ENCODE measurements at places on chromosomes 16 and 17.
A peak's percentile ranks its signal among the peaks of the same experiment; 100 is the strongest.

DNA sequence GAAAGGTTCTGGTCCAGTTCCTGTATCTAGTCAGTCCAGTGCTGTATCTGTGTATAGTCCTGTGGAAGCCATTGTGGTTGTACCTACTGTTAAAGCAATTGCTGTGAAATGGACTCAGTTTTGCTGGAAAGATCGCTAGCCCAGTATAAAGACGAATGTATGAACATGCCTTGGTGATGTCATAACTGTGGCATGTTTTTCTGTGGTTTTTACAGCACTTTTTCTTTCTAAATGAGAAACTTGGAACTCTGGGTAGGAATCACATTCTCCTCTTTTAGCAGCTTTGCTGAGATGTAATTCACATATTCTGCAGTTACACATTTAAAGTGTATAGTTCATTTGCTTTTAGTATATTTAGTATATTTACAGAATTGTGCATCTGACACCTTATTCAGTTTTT lies 58.1 kb downstream of the MAP2K4 start:
- DNase-seq = peak; percentile 50

DNA sequence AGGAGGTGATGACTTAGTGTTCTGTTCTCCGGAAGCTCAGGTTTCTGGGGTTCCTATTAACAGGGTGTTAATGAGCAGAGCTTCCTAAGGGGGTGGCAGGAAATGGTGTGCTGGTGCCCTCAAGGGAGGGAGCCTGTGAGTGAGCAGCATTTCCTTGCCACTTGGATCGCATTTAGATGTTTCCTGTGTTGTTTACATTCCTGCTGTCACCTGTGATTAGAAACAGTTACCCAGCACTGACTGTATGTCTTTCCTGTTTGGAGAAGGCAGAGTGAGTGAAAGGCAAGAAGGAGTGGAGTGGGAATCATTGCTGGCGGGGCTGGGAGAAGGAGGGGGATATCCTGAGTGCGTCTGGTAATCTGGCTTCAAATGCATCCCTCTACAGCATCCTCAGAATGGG lies 214.6 kb downstream of the CCDC182 start:
- no peak for DNase-seq

DNA sequence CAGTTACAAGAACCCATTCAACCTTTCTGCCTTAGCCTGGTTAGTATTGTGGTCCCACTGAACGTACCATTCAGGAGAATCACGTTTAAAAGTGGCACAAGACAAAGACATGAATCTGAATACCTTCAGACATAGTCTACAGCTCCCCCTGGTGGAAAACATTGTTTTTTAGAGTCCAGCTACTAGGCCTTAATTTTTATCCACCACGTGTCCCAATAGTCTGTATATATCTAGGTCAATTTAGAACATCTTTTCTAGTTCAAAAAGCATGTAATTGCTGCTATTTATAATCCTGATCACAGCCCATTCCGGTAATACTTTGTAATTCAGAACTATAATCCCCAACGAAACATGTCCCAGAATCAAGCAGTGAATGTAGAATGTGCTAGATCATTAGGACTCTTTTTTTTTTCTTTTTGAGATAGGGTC lies 13.7 kb upstream of the GUCY2D start:
- peak; percentile 68 for DNase-seq

GRCh38 chr16:31271621-31272190 lies 11.9 kb downstream of the ITGAM start:
- DNase-seq = no peak

DNA sequence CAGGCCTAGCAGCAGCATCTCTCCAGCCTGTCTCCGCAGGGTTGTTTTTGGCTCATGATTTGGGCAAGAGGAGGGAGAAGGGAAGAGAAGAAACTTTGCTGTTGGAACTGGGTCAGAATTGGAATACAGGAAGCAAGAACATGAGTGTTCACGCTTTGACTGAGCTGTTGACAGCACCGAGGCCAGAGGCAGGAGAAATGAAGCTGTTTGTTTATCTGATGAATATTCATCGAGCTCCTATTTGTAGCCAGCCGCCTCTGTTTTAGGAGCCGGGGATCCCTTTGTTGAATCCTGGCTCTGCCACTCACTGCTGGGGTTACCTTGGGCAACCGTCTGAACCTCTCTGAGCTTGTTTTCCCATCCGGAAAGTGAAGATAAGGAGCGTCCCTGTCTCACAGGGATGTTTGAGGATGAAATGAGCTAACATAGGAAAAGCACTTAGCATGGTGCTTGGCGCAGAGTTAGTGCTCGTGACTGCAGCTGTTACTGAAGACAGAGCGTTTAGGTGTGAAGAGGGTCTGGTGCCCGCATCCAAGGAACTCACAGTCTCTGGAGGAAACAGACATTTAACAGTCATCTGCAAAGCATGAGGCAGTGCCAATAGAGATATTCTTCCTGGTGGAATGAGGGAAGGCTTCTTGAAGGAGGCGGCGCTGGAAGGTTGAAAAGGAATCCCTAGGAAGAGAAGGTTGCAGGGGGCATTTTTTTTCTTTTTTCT lies 29.2 kb downstream of the RAP1GAP2 start:
- no peak for DNase-seq

GRCh38 chr16:50088302-50088701 lies 22.5 kb downstream of the HEATR3 start:
- no peak for DNase-seq

DNA sequence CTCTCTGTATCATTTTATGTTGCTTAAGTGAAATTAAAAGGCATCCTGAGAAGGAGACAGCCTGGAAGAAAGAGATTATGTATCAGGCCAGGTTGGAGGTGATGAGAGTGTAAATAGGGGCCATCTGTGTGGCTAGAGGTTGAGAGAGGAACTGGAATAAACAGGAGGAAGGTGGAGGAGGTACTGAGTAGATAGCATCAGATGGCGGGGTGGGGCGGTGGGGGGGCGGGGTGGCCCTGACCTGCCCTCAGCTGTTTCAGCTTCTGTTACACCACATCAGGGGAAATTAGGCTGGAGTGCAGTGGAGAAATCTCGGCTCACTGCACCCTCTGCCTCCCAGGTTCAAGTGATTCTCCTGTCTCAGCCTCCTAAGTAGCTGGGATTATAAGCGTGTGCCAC lies 6.9 kb upstream of the KCNG4 start:
- DNase-seq = no peak

GRCh38 chr17:46949291-46950174 lies 26.6 kb downstream of the GOSR2 start:
- DNase-seq = no peak

Measured in fibroblast of skin of left quadriceps (primary cell).